NCI-H1092 (cell line): ENCODE measurements at places on chromosomes 4 and X.

DNA sequence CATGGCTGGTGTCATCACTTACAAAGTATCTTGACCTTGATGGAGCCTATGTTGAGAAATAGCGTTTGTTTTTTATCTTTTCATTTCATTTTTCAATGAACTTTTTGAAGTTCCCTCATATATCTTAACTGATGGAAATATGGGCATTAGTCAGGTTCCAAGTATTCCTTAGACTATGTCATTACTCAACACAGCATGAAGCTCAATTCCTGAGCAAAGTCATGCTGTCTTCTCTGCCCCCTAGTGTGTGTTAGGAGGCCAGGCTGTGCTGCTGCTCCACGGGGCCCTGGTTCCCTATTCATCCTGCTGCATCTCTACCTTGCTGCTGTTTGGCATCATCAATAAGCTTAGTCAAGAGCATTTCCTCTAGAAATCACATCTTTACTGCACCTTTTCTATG, 40.9 kb downstream of the GPR143 start:
- no peak for DNase-seq

- no peak for DNase-seq
Observed at GRCh38 chrX:123607270-123607669, 125.6 kb downstream of the THOC2 start.

- DNase-seq: no peak
Observed at GRCh38 chr4:1200425-1201035, 28.1 kb upstream of the SPON2 start.

DNA sequence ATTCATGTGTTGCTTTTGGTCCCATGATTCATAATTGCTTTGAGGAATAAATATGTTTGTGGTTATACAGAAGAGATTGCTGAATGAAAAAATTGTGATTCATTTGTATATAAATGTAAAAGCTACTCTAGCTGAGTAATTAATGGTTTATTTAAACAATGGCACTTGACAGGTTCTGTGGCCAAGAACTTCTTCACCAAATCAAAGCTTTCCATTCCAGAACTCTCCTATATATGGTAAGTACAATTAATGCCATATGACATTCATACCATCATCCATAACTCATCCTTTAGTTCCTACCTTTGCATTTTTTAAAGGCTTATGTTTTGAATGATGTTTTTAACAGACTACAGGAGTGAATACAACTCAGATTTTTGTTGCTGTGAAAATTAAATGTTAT, 105.8 kb downstream of the REPS2 start:
- no peak for DNase-seq

GRCh38 chr4:187171706-187172339, 448.2 kb upstream of the FAT1 start:
- DNase-seq: no peak

DNA sequence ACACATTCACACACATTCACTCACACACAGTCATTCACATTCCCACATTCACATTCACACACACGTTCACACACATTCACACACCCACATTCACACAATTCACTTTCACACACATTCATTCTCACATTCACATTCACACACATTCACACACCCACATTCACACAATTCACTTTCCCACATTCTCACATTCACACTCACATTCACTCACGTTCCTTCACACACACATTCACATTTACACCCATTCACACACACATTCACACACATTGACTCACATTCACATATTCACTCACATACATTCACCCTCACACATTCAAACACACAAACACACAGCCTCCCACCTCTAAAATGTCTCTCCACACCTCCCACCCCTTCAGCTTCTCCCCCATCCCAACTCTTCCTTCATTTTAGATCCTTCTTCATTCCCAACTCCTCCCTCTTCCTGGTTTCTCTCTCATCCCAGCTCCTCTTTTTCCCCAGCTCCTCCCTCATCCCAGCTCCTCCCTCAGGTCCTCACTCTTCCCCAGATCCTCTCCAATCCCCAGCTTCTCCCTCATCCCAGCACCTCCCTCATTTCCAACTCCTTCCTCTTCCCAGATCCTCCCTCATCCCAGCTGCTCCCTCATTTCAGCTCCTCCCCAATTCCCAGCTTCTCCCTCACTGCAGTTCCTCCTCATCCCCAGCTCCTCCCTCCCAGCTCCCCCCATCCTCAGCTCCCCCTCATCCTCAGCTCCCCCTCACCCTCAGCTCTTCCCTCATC, 111.0 kb downstream of the FAM53A start:
- DNase-seq: no peak

DNA sequence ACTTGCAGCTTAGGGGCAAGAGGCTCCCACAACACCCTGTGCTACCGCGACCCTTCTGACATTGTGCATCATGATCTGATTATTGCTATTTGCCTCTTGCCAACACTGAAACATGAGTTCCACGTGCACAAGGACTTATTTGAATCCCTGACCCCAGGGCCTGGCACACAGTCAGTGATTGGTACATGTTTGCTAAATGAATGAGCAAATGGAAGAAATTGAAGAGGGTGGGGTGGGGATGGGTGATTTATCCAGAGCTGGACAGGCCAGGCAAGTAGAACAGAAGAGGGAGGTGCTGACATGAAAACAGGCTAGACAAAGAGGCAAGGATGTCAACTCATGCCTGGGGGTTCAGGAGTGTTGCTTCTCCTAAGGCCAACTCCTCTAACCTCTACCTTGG, 24.9 kb upstream of the RPL39 start:
- DNase-seq: no peak

GRCh38 chr4:16884673-16885460, 13.6 kb downstream of the LDB2 start:
- no peak for DNase-seq
